ENCODE measurements at places on chromosomes 7 and 10. TPM values are rescaled to one million over a fixed set of nuclear protein-coding genes. Genes with fewer than 3 reads are reported as not detected.
A peak's percentile ranks its signal among the peaks of the same experiment; 100 is the strongest.

- H3K4me1 ChIP-seq = no peaks in the 10 kb centered on the region
- no peak overlapping the region for H3K4me3 ChIP-seq
- H3K27ac ChIP-seq = no peak overlapping the region
- no peaks in the 10 kb centered on the region for H3K36me3 ChIP-seq
- no peaks in the 10 kb centered on the region for H3K27me3 ChIP-seq
Measured at GRCh38 chr7:135359615-135360014, 126.0 kb downstream of the STRA8 start.

GRCh38 chr7:84783141-84783778 is 403.6 kb downstream of the SEMA3D start:
- no peak for DNase-seq
- H3K27ac ChIP-seq = no peak overlapping the region
- no peak overlapping the region for H3K4me3 ChIP-seq
- no peaks in the 10 kb centered on the region for H3K36me3 ChIP-seq
- no peaks in the 10 kb centered on the region for H3K4me1 ChIP-seq
- H3K27me3 ChIP-seq = no peaks in the 10 kb centered on the region

GRCh38 chr10:73307203-73307800 is 51.4 kb downstream of the CFAP70 start:
- no peaks in the 10 kb centered on the region for H3K27me3 ChIP-seq
- no peaks in the 10 kb centered on the region for H3K4me1 ChIP-seq
- DNase-seq = no peak
- no peak overlapping the region for H3K27ac ChIP-seq
- H3K36me3 ChIP-seq = no peaks in the 10 kb centered on the region

GRCh38 chr10:12250181-12250580 is 54.2 kb downstream of the CDC123 start:
- DNase-seq = no peak
- H3K27me3 ChIP-seq = no peaks in the 10 kb centered on the region
- H3K27ac ChIP-seq = no peak overlapping the region
- peaks cover 14% of the 10 kb centered on the region for H3K36me3 ChIP-seq

- peaks cover 64% of the 10 kb centered on the region for H3K4me1 ChIP-seq
- peak overlapping the region; percentile 18 for H3K4me3 ChIP-seq
- DNase-seq = peak; percentile 30
- no peaks in the 10 kb centered on the region for H3K36me3 ChIP-seq
- H3K27me3 ChIP-seq = no peaks in the 10 kb centered on the region
Measured at GRCh38 chr10:110504111-110504735, 6.5 kb downstream of the DUSP5 start.

Gene LRRC18
- total RNA-seq = not detected

Gene LRRD1
- total RNA-seq = not detected

Gene ZSCAN21
- 10.7 TPM for total RNA-seq

Gene ECHDC3
- total RNA-seq = 0.71 TPM

Gene FAM237B
- not detected for total RNA-seq

Data from CD8-positive, alpha-beta memory T cell (primary cell).